ENCODE measurements at places on chromosomes 6 and 20.

DNA sequence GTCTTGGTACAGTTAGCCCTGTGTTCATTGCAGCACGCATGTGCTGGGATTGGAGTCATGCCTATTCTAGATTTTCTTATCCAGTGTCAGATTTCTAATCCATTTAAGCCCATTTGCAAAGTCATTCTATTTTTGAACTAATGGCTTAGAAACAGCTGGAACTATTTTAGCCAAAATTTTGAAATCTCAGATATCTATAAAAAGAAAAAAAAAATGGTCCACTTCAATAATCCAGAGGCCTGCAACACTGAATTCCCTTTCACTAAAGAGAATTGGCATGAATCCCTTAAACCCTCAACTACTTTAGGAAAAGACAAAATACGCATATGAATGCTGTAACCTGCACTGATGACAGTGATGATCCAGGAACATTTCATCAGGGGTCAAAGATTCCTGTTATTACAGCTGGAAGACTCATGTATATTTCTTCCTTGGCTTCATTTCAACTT lies 1.5 kb downstream of the COL21A1 start:
- no peaks in the 10 kb centered on the region for H3K4me1 ChIP-seq
- no peak overlapping the region for H3K4me3 ChIP-seq
- no peak overlapping the region for H3K27ac ChIP-seq
- no peaks in the 10 kb centered on the region for H3K36me3 ChIP-seq
- no peaks in the 10 kb centered on the region for H3K27me3 ChIP-seq

- H3K27me3 ChIP-seq = no peaks in the 10 kb centered on the region
- H3K4me1 ChIP-seq = no peaks in the 10 kb centered on the region
- no peak for DNase-seq
- no peak overlapping the region for H3K4me3 ChIP-seq
- H3K27ac ChIP-seq = no peak overlapping the region
These were observed 145.1 kb downstream of the LCA5 start for GRCh38 chr6:79392094-79392493.

GRCh38 chr6:18503593-18504231 lies 116.6 kb downstream of the RNF144B start:
- peaks cover 1% of the 10 kb centered on the region for H3K4me1 ChIP-seq
- peak; percentile 44 for DNase-seq
- no peak overlapping the region for H3K27ac ChIP-seq
- H3K27me3 ChIP-seq = peaks cover 13% of the 10 kb centered on the region

- H3K36me3 ChIP-seq = no peaks in the 10 kb centered on the region
- DNase-seq = no peak
- H3K27ac ChIP-seq = no peak overlapping the region
- no peak overlapping the region for H3K4me3 ChIP-seq
- H3K27me3 ChIP-seq = peaks cover 63% of the 10 kb centered on the region
These were observed 44.7 kb downstream of the FRK start for GRCh38 chr6:116015983-116016382.

- no peaks in the 10 kb centered on the region for H3K4me1 ChIP-seq
- no peak for DNase-seq
- no peaks in the 10 kb centered on the region for H3K36me3 ChIP-seq
- no peak overlapping the region for H3K27ac ChIP-seq
- H3K4me3 ChIP-seq = no peak overlapping the region
These were observed 136.6 kb downstream of the ANKRD60 start for GRCh38 chr20:58091810-58092209.

GRCh38 chr6:116105247-116105646 lies 4.6 kb downstream of the NT5DC1 start:
- H3K4me3 ChIP-seq = no peak overlapping the region
- H3K36me3 ChIP-seq = peaks cover 11% of the 10 kb centered on the region
- DNase-seq = no peak
- no peaks in the 10 kb centered on the region for H3K27me3 ChIP-seq
- peaks cover 41% of the 10 kb centered on the region for H3K4me1 ChIP-seq
- H3K27ac ChIP-seq = no peak overlapping the region

- H3K27me3 ChIP-seq = no peaks in the 10 kb centered on the region
- H3K36me3 ChIP-seq = peaks cover 21% of the 10 kb centered on the region
- no peak overlapping the region for H3K4me3 ChIP-seq
- H3K4me1 ChIP-seq = peaks cover 25% of the 10 kb centered on the region
- H3K27ac ChIP-seq = peak overlapping the region; percentile 50
These were observed 253.2 kb downstream of the UST start for GRCh38 chr6:148999929-149000468.

- peaks cover 2% of the 10 kb centered on the region for H3K36me3 ChIP-seq
- peaks cover 8% of the 10 kb centered on the region for H3K4me1 ChIP-seq
- no peak overlapping the region for H3K4me3 ChIP-seq
- H3K27me3 ChIP-seq = no peaks in the 10 kb centered on the region
These were observed 20.4 kb upstream of the HBS1L start for GRCh38 chr6:135075018-135075417.

- peak; percentile 82 for DNase-seq
- no peak overlapping the region for H3K4me3 ChIP-seq
- peaks cover 29% of the 10 kb centered on the region for H3K36me3 ChIP-seq
- H3K27me3 ChIP-seq = no peaks in the 10 kb centered on the region
- peak overlapping the region; percentile 68 for H3K27ac ChIP-seq
These were observed 62.3 kb downstream of the SNX9 start for GRCh38 chr6:157885211-157885788.

DNA sequence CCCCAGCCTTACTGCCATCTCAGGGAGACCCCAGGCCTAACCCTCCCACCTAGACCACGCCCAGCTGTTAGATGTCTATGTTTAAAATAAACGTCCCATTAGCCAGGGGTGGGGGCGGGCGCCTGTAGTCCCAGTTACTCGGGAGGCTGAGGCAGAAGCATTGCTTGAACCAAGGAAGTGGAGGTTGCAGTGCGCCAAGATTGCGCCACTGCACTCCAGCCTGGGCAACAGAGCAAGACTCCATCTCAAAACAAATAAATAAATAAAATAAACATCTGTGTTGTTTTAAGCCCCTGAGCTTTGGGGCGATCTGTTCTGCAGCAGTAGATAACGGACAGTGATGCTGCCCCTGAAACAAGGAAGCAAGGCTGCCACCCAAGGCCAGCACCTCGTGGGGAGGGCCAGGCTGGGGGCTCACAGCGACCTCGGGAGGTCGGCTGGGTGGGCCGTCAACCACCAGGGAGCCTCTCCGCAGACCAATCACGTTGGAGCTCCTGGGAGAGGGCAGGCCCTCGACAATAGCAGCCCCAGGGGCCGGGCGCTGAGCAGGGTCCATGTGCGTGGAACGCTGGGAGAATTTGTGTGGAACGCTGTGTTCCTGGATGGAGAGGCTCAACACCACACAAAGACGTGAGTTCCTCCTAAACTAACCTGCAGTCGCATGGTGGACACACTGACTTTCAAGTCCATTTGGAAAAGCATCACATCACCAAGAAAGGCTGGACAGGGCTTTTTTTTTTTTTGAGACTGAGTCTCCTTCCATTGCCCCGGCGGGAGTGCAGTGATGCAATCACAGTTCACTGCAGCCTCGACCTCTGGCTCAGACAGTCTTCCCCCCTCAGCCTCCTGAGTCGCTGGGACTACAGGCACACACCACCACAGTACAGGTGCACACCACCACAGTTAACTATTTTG lies 1.0 kb upstream of the HELZ2 start:
- H3K36me3 ChIP-seq = no peaks in the 10 kb centered on the region
- peaks cover 3% of the 10 kb centered on the region for H3K4me1 ChIP-seq

DNA sequence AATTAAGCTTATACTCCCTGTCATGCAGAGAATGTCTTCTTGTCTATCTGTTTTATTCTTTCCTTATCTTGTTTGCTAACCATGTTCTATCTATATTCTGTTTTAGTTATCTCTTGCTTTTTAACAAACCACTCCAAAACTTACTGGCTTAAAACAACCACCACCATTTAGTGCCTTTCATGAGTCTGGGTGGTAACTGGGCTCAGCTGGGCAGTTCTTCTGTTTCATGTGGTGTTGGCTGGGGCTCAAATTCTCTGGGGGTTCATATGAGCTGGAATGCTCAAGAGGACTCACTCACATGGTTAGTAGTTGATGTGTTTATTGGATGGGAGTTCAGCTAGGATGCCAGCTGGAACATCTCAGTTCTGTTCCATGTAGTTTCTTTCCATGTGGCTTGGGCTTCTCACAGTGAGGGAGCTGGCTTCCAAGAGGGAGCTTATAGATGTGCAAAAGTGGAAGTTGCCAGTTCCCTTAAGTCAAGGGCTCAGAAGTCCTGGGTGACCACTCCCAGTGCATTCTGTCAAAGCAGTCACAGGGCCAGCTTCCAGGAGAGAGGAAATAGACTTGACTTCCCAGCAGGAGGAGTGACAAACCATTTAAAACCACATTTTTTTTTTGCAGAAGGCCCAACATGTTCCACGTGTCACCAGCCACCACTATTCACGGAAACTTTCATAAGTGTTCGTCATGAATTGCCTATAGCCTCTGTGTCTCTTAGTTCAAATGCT lies 70.4 kb downstream of the PLCB4 start:
- H3K4me1 ChIP-seq = no peaks in the 10 kb centered on the region
- H3K4me3 ChIP-seq = no peak overlapping the region
- H3K36me3 ChIP-seq = no peaks in the 10 kb centered on the region
- H3K27ac ChIP-seq = no peak overlapping the region

GRCh38 chr6:147738099-147738498 lies 229.6 kb downstream of the SAMD5 start:
- H3K4me3 ChIP-seq = no peak overlapping the region
- no peaks in the 10 kb centered on the region for H3K36me3 ChIP-seq
- H3K27ac ChIP-seq = no peak overlapping the region
- no peak for DNase-seq
- no peaks in the 10 kb centered on the region for H3K4me1 ChIP-seq

DNA sequence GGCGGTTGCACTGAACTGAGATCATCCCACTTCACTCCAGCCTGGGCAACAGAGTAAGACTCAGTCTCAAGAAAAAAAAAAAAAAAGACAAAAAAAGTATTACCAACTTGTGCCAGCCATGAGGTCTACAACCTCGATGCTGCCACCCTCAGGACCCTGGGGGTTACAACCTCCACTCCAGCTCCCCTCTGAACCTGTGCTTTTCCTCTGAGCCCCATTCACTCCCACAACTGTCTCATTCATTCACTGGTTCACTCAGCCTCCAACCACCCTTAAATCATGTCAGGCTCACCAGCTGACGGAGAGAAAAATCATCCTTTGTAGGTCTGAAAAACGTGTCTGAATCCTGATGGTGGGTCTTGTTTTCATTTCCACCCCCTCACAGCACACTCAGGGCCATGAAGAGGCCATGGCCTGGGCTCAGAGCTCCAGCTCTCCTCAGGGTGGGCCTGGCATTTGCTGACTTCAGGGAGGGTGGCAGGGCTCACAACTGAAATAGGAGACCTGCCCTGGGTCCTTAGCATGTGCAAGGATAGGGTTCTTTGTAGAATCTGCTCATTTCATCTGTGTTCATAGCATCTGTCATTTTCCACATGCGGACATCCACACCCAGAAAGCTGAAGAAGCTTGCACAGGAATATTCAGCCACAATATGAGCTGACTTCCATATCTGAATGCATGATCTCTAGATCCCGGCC lies 1.9 kb upstream of the ULBP1 start:
- H3K4me3 ChIP-seq = no peak overlapping the region
- no peak overlapping the region for H3K27ac ChIP-seq
- H3K36me3 ChIP-seq = peaks cover 4% of the 10 kb centered on the region
- peaks cover 22% of the 10 kb centered on the region for H3K4me1 ChIP-seq
- peaks cover 81% of the 10 kb centered on the region for H3K27me3 ChIP-seq

GRCh38 chr20:17172836-17173516 lies 53.9 kb upstream of the PCSK2 start:
- no peak overlapping the region for H3K27ac ChIP-seq
- DNase-seq = no peak
- no peaks in the 10 kb centered on the region for H3K4me1 ChIP-seq
- H3K4me3 ChIP-seq = no peak overlapping the region

DNA sequence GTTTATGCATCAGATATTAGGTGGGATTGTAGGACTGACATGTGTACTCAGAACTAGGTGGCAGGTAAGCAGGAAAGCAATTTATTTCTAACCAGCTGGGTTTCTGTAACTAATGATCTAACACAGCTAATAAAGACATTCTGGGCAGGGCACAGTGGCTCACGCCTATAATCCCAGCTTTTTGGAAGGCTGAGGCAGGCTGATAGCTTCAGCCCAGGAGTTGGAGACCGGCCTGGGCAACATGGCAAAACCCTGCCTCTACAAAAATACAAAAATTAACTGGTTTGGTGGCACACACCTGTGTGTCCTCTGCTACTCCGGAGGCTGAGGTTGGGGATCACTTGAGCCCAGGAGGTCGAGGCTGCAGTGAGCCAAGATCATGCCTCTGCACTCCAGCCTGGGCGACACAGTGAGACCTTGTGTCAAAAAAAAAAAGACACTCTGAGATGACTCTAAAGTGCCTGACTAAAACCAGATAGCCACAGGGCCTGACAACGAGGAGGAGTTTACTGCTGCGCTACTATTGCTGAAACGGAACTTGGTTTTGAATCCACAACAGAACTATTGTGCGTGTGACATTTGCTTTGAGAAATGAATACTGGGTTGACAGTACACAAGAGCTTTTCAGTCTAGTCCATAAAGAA lies 29.2 kb upstream of the CEP85L start:
- no peaks in the 10 kb centered on the region for H3K27me3 ChIP-seq
- peaks cover 45% of the 10 kb centered on the region for H3K4me1 ChIP-seq
- peak; percentile 72 for DNase-seq
- H3K27ac ChIP-seq = peak overlapping the region; percentile 79
- H3K36me3 ChIP-seq = peaks cover 40% of the 10 kb centered on the region
- H3K4me3 ChIP-seq = peak overlapping the region; percentile 23

DNA sequence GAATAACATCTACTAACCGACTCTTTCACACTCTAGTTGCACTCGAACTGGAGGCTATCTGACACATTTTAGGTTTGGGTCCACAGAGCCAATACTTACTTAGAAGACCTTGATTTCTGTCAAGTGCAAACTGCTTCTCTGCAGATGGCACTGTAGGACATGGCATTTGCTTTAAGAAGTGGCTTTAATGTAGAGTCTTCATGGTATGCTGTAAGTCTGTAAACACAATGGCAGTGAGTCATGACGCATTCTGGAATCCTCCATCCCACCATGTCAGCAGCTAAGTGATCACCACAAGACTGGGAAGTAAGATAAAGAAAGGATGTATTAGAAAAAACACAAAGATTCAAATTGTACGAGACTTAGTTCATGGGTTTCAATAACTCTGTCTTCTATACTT lies 377.0 kb upstream of the NOX3 start:
- no peaks in the 10 kb centered on the region for H3K27me3 ChIP-seq
- no peaks in the 10 kb centered on the region for H3K36me3 ChIP-seq
- no peak overlapping the region for H3K4me3 ChIP-seq
- no peak for DNase-seq
- H3K27ac ChIP-seq = no peak overlapping the region
- no peaks in the 10 kb centered on the region for H3K4me1 ChIP-seq

DNA sequence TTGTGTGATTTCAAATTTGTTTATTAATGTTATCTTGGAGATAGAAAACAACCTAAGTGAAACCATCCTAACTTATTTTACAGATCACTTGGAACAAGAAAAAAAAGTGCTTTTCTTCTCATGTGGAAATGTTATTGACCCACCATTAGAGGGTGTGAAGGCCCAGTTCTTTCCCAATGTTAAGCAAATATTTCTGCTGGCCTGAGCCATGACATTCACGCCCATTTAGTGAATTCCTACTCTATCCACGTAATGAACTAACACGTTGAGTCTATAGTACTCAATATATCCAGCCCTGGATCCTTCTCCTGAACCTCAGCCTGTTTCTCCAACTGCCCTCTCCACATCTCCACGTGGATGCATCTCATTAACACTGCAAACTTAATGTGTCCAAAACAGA lies 180.6 kb upstream of the ZFP64 start:
- no peak overlapping the region for H3K4me3 ChIP-seq
- no peak for DNase-seq
- H3K36me3 ChIP-seq = no peaks in the 10 kb centered on the region
- H3K27me3 ChIP-seq = no peaks in the 10 kb centered on the region
- H3K27ac ChIP-seq = no peak overlapping the region
